AG04449 (cell line): ENCODE measurements at places on chromosomes 3 and 15.

DNA sequence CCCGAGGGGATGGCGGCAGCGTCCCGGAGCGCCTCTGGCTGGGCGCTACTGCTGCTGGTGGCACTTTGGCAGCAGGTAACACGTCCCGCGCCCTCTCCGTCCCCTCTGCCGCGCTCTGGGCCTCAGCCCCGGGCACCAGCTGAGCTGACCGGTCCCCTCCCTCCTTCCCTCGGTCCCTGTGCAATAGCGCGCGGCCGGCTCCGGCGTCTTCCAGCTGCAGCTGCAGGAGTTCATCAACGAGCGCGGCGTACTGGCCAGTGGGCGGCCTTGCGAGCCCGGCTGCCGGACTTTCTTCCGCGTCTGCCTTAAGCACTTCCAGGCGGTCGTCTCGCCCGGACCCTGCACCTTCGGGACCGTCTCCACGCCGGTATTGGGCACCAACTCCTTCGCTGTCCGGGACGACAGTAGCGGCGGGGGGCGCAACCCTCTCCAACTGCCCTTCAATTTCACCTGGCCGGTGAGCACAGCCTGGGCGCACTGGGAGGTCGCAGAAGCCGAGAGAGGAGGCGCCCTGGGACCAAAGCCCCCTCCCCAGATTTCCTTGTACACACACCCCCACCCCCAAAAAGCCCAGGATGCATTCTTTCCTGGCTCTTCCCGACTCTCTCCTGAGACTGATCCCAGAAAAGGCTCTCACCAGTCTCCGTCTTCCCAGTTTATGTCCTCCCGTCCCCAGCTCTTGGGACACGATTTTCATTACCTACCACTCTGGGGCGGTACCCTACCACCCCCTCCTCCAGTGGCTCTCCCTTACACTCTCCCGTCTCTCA, 705 bp downstream of the DLL4 start:
- DNase-seq, result no peak

DNA sequence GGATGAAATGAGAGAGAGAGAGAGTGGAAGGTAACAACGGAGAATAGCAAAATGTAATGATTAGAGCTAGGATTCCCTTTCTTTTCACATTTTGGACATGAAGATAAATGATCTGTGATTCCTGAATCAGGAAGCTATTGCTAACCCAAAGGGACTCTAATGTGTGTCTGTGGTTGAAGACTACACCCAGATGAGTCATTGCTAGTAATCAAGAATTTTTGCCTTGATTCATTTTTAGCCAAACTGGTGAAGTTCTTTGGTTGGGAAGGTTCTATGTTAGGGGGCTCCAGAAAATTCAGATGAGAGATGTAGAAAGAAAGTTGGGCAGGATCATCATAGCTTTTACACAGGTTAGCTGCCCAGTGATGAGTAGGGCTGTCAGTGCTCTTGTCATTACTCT, 116.4 kb downstream of the DUT start:
- no peak for DNase-seq

GRCh38 chr3:197367081-197367780, 68.8 kb upstream of the DLG1 start:
- DNase-seq, result peak; percentile 76

GRCh38 chr3:13045904-13046568, 27.2 kb downstream of the IQSEC1 start:
- DNase-seq, result no peak

DNA sequence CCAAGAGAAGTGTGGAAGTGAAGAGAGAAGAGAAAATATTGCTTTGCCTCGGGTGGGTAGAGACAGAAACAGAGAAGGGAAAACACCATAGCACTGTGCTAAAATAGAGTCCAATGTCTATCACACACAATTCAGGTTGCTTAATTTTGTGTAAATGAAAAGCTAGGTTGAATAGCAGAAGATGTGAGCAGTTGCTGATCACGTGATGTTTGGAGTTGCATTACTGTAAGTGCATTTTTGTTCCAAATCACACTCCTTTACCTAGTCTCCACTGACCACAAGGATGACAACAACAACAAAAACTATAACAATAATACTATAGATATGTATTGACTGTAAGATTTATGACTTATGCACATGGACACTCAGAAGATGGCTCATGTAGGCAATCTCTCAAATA, 683.2 kb downstream of the AGBL1 start:
- DNase-seq, result no peak

DNA sequence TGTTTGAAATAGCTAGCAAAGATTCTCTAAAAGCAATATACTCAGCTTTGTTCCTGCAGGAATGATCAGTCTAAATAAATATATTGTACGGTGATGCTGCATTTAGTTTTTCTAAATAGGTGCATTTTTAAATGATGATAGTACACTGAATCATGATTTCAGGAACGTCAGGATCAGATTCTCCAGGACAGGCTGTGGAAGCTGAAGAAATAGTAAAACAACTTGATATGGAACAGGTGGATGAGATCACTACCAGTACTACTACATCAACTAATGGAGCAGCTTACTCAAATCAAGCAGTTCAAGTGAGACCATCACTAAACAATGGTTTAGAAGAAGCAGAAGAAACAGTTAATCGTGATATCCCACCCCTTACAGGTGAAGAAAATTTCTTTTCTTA, 46.3 kb upstream of the EIF3J start:
- DNase-seq, result no peak

- peak; percentile 75 for DNase-seq
Observed at GRCh38 chr3:65979162-65979561, 59.6 kb downstream of the MAGI1 start.

DNA sequence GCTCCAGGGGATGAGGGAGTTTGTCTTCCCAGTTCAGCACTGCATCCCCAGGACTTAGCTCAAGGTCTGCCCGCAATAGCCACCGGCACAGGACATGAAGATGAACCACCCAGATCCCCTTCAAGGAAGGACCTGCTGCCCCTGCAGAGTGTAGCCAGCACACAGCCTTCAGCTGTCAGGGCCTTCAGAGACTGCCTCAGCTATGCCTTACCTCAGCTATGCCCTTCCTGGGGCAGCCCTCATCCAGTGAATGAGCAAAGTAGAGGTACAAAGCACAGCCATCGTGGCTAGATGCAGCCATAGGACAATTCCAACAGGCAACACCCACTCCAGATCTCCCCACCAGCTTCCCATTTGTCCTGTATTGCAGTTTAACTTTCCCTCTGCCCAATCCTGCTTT, 291.2 kb upstream of the STT3B start:
- DNase-seq, result no peak

DNA sequence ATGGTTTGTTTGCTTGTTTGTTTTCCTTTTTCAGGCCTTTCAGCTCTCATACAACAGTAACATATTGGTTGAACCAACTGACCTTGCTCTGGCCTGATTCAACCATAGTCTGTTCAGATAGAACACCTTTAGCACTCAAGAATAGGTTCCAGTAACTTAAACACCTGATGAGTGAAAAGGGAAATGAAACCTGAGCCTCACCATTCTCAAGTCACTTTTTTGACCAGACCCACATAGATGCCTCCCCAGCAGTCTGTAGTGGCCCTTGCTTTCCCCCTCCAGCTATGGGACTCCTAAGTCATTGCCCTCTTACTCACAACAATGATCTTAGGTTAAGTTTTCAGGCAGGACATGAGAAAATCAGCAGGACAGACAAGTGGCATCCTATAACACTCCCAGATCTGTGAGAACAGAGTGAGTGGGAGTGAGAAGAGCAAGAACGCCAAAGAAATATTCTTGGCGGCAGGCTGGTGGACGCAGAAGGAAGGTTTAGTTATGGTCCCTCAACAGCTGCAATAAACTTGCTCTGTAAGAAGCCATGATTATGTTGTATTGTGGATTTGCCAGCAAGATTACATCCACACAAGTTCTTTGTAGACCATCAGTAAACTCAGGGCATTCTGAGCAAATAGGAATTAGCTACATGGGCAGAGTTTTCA, 367.5 kb downstream of the MECOM start:
- no peak for DNase-seq

- DNase-seq, result peak; percentile 83
Observed at GRCh38 chr15:48370460-48370859, 39.2 kb downstream of the DUT start.

GRCh38 chr3:64238971-64239667, 13.9 kb upstream of the PRICKLE2 start:
- DNase-seq, result peak; percentile 87

DNA sequence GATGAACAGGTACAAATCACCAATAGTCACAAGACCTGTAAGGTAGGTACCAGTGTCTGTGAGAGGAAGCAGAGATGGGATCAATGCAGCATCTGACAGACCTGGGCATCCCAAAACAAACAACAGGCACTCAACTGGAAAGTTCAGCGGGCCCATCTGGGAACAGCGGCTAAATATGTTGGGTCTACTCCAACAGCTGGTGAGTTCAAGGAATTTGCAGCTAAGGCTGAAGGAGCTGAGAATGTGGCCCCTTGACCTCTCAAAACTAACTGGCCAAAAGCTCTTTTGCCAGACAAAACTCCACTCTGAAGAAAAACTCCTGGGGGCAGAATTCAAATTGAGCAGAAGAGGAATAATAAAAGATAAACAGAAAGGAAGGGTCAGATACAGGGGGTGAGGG, 24.4 kb downstream of the AVEN start:
- no peak for DNase-seq

GRCh38 chr3:100702082-100702979, 7.0 kb upstream of the TFG start:
- no peak for DNase-seq

- DNase-seq, result no peak
Observed at GRCh38 chr3:16606398-16606797, 1.2 kb upstream of the DAZL start.

DNA sequence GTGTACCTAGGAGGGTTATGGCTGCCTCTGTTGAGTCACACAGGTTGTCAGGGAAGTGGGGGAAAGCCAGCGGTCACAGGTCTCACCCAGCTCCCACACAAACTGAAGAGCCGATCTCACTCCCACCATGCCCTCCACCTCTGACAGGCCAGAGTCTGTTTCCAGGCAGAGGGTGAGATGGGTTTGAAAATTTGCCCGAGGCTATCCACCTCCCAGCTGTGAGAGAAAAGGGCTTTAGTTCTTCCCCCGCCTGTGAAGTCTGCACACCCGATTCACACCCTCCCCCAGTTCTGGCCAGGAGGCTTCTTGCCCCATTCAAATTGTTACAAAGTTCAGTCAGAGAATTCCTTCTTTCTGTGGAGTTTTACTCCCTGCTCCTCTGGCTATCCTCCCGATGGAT, 446.9 kb downstream of the EDEM1 start:
- DNase-seq, result no peak

DNA sequence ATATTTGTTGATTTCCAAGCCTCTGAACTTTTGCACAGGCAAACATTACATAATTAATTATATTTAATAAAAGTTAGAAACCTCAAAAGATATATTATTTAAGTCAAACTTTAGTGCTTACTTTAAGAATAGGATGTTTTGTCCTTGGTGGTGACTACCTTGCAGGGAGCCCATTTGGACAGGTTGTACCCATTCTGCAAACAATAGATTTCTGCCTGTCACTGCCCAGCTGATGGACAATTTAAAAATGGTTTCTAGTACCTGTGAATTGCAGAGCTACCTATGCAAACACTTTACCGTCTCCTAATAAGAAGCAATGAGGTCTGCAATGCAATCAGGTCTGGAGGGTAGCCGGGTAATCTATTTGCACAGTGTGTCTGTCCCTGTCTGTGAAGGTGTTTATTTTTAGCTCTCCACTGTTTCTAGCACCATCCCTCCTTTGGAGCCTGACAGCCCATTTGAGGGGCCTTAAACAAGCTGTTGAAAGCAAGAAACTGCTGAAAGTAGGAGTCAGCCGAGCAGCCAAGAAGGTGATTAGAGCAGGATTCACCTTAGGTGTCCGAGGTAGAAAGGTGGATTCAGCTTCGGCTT, 556.2 kb upstream of the CFAP20DC start:
- DNase-seq, result no peak

DNA sequence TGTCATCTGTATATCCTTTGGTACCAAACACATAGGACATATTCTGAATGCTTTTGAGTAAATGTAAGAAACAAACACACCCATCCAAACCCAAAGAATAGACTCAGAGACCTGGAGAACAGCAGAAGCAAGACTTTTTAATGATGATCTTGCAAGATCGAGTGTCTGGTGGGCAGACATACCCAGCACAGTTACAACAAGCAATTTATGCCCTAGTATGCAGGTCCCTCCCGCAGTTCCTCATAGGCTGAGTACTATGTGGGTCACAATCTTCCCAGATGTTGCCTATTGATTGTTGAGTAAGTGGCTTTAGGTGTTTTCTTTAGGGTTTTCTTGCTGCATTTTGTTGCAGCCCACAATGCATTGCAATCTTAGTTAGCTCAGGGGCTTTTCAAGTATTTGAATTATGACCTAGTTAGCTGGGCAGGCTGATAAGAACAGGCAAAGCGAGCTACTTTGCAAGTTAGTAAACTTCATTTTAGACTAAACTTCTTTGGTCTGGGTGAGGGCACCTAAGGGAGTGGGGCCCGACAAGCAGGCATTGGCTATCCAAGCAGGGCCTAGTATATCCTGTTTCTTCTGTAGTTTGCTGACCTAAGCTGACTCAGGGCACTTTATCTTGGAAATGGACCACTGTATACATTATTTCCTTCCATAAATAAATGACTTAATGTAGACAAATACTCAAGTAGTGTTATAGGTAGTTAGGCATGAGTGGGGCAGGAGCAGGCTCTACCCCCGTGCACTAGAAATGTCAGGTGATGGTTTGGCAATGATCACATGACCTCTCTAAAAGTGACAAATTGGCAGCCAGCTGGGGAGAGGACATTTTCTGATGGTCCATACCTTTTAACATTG, 87.3 kb upstream of the LIPC start:
- no peak for DNase-seq

GRCh38 chr3:14684447-14684846, 9.5 kb downstream of the C3orf20 start:
- no peak for DNase-seq

DNA sequence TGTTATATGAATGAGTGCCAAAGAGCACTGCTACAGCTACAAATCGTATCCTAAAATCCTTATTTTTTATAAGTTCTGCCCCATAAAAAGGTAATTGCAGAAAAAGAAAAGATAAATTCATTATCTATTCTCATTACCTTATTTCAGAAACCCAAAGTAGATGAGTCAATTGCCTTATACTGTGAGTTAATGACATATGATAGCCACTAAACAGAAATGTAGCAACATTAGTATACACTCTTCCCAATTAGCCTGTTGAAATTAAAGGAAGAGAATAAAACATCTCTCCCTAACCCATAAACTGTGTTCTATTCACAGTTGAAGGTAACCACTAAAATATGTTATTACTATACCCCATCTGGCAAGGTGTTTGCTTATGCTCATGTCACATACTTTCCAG, 11.0 kb downstream of the TBL1XR1 start:
- DNase-seq, result no peak

DNA sequence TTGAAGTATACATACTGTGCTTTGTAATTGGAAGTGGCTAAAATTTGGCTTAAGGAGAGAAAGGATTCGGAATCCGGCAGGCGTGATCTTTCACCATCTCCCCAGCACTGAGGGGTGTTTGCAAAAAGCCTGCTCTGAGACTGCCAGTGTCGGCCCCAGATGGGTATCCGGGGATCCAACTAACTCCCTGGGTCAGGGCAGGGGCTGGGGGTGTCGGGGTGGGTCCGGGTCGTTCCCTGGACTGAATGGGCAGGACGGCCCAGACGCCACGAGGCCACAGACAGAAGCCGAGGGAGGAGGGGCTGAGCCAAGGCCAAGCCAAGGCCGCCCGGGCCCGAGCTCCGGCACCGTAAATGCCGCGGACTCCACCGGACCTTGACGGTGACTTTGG, 349 bp downstream of the PPIB start:
- DNase-seq, result no peak

GRCh38 chr15:29540479-29540878, 270.9 kb upstream of the NSMCE3 start:
- no peak for DNase-seq

GRCh38 chr3:12750658-12751071, 8.4 kb downstream of the TMEM40 start:
- DNase-seq, result no peak

- no peak for DNase-seq
Observed at GRCh38 chr15:65373163-65373651, 4.6 kb downstream of the IGDCC3 start.
